Keratinocyte (primary cell): ENCODE measurements at places on chromosomes 12 and 14.

- no peak for DNase-seq
Observed at GRCh38 chr12:54127538-54128259, 61.1 kb downstream of the SMUG1 start.

DNA sequence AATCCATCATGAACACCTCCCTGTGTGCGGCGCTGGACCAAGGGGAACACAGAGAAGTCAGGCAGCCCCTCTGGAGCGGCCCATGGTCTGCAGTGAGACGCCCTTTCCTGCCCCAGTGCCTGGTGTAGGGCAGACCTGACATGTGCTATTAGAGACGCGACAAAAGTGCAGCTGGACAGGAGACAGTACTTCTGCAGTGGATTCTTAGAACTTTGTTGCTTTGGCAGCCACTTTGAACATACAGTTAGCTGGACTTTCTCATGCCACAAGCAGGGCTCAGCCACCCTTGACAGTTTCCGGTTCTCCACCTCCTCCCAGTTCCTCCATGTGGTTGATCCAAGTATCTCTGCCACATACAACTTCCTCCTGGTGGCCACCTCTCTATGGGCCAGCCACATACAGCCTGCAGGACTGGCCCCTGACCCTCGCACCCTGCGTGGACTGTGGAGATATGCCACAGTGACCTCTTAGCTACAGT lies 45.9 kb downstream of the LGMN start:
- no peak for DNase-seq

DNA sequence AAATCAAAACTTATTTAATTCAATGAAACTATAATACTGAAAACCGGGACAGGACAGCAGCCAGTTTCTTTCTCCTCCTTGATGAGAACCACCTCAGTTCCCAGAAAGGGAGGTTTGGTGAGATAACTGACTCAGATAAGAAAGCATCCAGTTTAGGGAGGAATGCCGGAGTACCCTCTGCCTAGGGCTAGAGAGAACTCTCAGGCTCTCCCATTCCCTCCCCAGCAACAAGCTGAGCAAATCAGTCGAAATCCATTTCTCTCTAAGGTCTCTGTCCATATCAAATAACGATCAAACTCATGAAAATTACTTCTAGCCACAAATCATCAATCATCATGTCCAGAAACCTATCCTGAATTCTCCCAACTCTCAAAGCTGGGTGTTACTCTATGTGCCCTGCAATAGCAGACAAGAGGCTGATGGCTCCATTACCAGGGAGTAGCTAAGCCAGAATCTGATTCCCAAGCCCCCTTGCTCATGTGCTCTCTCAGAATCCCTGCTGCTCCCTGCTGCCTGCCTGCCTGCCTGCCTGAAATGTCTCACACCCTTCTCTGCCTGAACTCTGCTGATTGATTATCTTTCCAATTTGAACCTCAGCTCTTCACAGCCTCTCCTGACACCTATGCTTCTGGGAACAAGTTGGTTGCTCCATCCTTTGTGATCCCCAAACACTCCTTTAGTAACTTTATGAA lies 49.4 kb downstream of the SLC25A47 start:
- no peak for DNase-seq

DNA sequence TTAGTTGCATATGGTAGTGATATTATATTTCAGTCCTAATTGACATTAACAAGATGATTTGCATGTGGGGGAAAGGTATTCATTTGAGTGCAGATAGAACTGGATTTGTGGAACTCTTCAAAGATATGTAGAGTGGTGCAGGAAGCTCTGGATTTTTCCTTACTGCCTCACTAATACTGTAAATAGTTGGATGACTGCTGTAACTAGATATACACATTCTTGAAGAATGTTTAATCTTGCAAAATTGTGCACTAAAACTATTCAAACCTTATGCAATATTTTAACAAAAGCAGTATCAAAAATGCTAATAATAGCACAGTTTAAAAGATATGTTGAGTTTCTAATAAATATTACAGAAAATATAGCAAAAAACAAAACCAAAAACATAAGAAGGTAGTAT lies 43.1 kb upstream of the ATF7IP start:
- no peak for DNase-seq

DNA sequence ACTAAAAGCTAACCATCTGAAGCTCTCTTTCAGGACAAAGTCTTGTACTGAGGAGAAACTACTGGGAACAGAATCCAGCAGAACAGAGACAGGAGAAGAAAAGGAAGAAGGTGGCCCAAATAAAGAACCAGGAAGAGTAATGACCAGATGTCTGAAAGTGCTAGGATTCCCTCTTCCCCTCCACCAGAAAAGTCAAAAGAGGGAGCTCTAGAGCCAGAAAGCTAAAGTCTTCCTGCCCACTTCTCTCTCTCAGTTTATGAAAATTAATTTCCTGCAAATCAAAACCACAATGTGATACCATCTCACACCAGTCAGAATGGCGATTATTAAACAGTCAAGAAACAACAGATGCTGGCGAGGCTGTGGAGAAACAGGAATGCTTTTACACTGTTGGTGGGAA lies 47.2 kb downstream of the SPPL3 start:
- DNase-seq, result no peak

- no peak for DNase-seq
Observed at GRCh38 chr14:21068521-21069387, 1.4 kb upstream of the ARHGEF40 start.

DNA sequence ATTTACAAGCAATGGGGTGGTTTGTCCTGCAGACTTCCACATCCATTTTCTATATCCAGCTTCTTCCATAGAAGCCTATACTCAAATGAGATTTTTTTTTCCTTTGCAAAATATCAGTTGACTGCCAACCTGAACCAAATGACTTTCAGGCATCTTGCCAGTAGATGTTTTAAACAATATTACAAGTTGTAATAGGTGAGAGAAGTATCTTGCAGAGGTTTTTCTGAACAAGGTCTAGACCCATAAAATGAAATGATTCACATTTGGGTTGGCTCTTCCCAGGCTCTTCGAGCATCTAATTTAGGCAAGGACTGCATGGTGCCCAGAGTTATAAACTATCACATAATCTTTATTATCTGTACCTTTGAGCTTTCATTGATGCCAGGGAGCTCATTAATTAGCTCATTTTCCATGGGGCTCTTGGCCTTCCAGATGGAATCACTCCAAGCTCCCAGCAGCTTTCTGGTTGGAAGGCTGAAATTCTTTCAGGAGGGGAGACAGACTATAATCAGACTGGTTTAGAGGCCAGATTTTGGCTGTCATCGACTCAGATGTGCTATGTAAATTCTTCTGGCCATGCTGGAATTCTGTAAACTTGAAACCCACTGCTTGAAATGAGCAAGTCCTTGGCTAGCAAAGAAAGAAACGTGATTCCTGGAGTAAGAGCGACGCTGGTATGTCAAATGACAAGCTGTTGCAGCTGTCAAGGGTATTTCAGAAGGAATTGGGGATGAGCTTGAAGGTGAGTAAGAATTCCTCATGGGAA lies 32.2 kb upstream of the DICER1 start:
- no peak for DNase-seq

DNA sequence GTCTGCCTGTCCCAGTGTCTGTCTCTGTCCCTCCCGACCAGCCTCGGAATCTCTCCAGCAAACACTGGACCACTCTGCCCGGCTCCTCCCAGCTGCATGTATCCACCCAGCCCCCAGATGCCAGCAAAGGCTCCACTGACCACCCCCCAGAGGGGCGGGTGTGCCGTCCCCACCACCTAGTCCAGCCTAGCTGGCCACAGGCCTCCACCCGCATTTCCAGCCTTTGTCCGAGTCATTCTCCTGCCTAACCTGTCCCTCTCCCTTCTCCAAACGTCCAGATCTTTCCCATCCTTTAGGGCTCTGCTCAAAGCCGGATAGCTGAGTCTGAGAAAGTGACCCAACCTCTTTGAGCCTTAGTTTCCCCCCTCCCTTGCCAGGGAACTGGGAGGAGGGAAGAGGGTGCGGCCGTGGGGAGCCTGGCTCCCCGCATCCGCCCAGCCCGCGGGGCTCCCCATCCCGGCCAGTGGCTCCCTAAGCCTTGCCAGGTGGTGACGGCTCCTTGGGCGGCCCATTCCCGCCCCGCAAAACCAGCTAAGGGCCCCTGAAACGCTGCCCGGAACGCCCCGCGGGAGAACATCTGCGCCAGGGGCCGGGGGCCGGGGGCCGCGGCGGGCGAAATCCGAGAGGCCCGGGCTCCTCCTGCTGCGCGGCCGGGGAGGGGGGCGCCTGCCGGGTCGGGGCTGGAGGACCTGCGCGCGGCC lies 34.6 kb upstream of the ANKRD9 start:
- no peak for DNase-seq

DNA sequence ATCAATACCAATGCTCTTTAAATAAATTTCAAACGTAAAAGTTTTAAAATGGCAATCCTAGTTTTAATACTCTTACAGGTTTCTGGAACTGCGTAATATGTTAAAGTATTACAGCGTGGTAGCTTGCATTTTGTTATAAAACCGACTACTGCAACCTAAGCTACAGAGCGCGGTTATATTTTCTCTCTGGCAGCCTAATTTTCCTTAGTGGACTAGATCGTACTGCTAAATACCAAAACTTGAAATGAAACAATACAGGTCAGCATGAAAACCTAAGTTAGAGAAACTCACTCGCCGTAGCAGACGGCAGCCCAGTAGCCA lies 1.2 kb downstream of the CCDC92 start:
- DNase-seq, result no peak

DNA sequence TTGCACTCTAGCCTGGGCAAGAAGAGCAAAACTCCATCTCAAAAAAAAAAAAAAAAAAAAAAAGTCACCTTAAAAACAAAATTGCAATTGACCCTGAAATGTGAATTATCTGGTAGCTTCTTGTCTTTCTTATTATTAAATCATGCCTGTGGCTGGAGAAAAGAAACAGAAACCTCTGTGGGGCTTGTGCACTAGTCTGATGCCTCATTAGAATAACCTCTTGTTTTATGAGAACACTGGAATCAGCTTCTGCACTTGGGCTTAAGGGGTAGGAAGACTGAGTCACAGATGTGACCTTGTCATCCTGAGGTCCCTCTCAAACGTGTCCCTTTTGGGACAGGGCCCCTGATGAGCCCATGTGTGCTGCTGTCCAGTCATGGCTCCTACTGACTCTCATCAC lies 237.9 kb downstream of the DACT1 start:
- DNase-seq, result no peak

- DNase-seq, result no peak
Observed at GRCh38 chr12:92029902-92030586, 115.6 kb downstream of the BTG1 start.
